Omental fat pad (tissue), 4 donors: ENCODE measurements at places on chromosomes 6 and 20. TPM values are rescaled to one million over a fixed set of nuclear protein-coding genes. Genes with fewer than 3 reads are reported as not detected.

Gene WFDC5
- total RNA-seq = not detected

Gene DAAM2
- 57.1 TPM for total RNA-seq

Gene CDKAL1
- 13.5 TPM for total RNA-seq

Gene TRIM10
- total RNA-seq = not detected

Gene NMBR
- total RNA-seq = not detected

Gene HSPA12B
- 58.2 TPM for total RNA-seq

Gene RAET1E
- 2.4 TPM for total RNA-seq

Gene PSMB8
- total RNA-seq = 42.8 TPM
